ENCODE measurements at places on chromosomes 2 and 18. TPM values are rescaled to one million over a fixed set of nuclear protein-coding genes. Genes with fewer than 3 reads are reported as not detected.

The POTEI gene
- not detected for total RNA-seq

DNA sequence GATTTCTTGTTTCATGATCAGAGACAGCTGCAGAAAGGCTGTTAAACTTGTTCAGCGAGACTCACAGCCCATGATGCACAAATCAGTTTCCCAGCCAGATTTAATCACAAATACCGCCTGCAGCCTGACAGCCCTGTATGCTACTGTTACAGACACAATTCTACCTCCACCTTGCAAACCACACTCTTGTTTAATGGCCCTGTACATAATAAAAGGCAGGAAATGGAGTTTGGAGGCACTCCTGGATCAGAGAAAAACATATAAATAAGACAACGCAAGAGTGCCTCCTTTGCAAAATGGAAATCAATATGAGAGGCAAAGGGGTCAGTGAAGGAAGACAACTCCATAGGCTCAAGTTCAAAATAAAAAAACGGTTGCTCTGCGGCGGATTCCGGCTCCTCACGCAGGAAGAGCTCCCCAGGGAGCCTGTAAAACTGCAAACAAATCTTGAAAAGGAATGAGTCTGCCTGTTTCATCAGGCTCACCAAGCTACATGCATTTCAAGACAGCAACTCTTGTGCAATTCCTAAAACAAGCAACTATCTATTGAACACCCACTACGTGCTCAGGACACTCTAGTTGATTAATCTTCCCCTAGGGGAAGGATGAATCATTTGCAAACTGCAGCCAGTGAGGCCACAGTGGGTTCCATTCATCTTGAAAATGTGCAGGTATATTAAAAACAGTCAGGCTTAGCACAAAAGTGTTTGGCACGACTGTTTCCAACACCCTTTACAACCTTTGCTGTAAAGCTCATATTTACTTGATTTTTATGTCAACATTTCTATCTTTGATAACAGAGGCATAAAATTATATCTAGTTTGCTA lies 37.5 kb downstream of the TBC1D8 start:
- H3K27me3 ChIP-seq: peaks cover 1% of the 10 kb centered on the region
- H3K4me1 ChIP-seq: no peaks in the 10 kb centered on the region
- no peak for DNase-seq
- H3K4me3 ChIP-seq: no peak overlapping the region
- no peaks in the 10 kb centered on the region for H3K36me3 ChIP-seq

The FAM228A gene
- not detected for total RNA-seq

The ZEB2 gene
- 3.5 TPM for total RNA-seq

The TCF7L1 gene
- total RNA-seq: not detected

The PIGN gene
- 28.5 TPM for total RNA-seq

- H3K4me3 ChIP-seq: no peak overlapping the region
- no peaks in the 10 kb centered on the region for H3K27me3 ChIP-seq
- no peak for DNase-seq
- H3K36me3 ChIP-seq: no peaks in the 10 kb centered on the region
- no peaks in the 10 kb centered on the region for H3K4me1 ChIP-seq
Observed at GRCh38 chr2:66000901-66001300, 434.0 kb upstream of the MEIS1 start.

GRCh38 chr2:221200184-221200839 lies 371.8 kb downstream of the EPHA4 start:
- no peak overlapping the region for H3K4me3 ChIP-seq
- no peak overlapping the region for H3K27ac ChIP-seq
- H3K36me3 ChIP-seq: no peaks in the 10 kb centered on the region
- H3K4me1 ChIP-seq: no peaks in the 10 kb centered on the region
- no peaks in the 10 kb centered on the region for H3K27me3 ChIP-seq

GRCh38 chr18:46466234-46467160 lies 190.5 kb downstream of the LOXHD1 start:
- no peak overlapping the region for H3K27ac ChIP-seq
- no peak for DNase-seq
- no peaks in the 10 kb centered on the region for H3K36me3 ChIP-seq
- no peak overlapping the region for H3K4me3 ChIP-seq
- H3K27me3 ChIP-seq: peaks cover 6% of the 10 kb centered on the region
- H3K4me1 ChIP-seq: no peaks in the 10 kb centered on the region

The TMEM247 gene
- total RNA-seq: not detected

- no peak for DNase-seq
- H3K4me1 ChIP-seq: peaks cover 3% of the 10 kb centered on the region
- H3K27ac ChIP-seq: no peak overlapping the region
- H3K27me3 ChIP-seq: no peaks in the 10 kb centered on the region
Observed at GRCh38 chr2:29064746-29065067, 9.6 kb downstream of the PCARE start.

GRCh38 chr18:78154444-78154843 lies 825.2 kb upstream of the SALL3 start:
- no peak overlapping the region for H3K27ac ChIP-seq
- no peak overlapping the region for H3K4me3 ChIP-seq
- H3K27me3 ChIP-seq: no peaks in the 10 kb centered on the region
- H3K4me1 ChIP-seq: no peaks in the 10 kb centered on the region
- no peak for DNase-seq

DNA sequence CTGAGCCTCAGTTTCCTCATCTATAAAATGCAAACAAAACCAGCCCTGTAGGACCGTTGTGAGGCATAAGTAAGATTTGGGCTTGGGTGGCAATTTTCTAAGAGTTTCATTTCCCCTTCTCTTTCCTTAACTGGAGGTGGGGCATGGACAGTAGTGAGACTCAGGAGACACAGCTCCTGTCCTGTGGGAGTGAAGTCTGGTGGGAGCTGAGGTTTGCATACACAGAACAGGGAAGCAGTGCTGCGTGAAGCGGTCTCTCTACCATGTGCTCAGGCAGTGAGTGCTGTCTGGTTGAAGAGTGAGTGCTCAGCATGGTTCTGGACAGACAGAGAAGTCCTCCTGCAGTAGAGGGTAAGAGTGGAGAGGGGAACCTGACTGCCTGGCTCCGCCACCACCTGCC lies 62.3 kb upstream of the MCFD2 start:
- peaks cover 66% of the 10 kb centered on the region for H3K4me1 ChIP-seq
- peak overlapping the region; percentile 90 for H3K27ac ChIP-seq
- no peak overlapping the region for H3K4me3 ChIP-seq
- no peak for DNase-seq

- peaks cover 5% of the 10 kb centered on the region for H3K27me3 ChIP-seq
- DNase-seq: no peak
- H3K4me1 ChIP-seq: peaks cover 10% of the 10 kb centered on the region
- H3K27ac ChIP-seq: peak overlapping the region; percentile 43
- H3K4me3 ChIP-seq: no peak overlapping the region
Observed at GRCh38 chr2:187509667-187510417, 44.4 kb downstream of the TFPI start.

The PPP1R1C gene
- not detected for total RNA-seq

GRCh38 chr2:58708565-58708964 lies 467.4 kb upstream of the FANCL start:
- no peaks in the 10 kb centered on the region for H3K36me3 ChIP-seq
- DNase-seq: no peak
- peaks cover 7% of the 10 kb centered on the region for H3K27me3 ChIP-seq
- no peaks in the 10 kb centered on the region for H3K4me1 ChIP-seq
- H3K27ac ChIP-seq: no peak overlapping the region

DNA sequence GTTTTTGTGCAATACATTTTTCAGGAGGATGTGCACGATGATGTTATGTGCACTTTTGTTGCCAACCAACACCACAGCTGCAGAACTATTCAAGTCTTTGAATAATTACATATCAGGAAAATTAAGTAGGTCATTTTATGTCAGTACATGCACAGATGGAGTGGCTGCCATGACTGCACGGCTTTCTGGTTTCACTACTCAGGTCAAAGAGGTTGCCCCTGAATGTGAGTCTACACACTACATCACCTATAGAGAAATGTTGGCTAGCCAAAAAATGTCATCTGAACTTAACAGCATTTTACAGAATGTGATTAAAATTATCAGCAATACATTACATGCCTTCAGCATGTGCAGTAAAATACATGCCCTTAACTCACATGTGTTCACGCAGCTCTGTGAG lies 1637.3 kb upstream of the NXPH2 start:
- no peak overlapping the region for H3K4me3 ChIP-seq
- H3K27ac ChIP-seq: no peak overlapping the region
- no peaks in the 10 kb centered on the region for H3K27me3 ChIP-seq
- DNase-seq: no peak
- no peaks in the 10 kb centered on the region for H3K4me1 ChIP-seq

The DNAH7 gene
- 0.04 TPM for total RNA-seq

DNA sequence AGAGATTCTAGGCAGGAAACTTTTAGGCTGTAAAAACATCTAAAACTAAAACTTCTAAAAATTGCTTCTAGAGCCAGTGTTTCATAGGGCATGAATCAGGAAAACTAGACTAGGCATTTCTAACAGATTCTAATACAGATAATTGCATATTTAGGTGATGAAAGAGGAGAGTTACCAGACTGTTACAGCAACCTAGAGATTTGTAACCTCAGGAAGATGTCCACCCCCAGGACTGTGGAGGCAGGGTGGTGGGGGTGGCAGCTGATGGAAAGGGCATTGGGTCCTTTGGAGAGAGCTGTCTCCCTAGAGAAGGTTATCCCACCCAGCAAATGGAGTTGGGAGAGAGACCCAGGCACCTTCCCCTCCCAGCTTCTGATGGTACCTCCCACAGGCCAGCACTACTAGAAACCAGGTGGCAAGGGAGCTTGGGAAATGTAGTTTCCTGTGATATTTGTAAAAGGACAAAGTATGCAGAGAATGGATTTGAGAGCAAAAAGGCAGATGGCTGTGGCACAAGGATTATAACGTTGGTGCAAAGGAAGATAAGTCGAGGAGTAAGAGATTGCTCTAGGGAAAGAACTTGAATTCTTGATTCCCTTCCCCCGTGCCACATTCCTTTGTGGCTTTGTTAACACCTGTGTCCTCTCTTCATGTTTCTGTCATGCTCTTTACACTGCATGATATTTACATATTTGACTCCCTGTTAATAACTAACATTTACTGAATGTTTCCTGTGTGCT lies 75.6 kb upstream of the MGAT5 start:
- no peaks in the 10 kb centered on the region for H3K27me3 ChIP-seq
- H3K36me3 ChIP-seq: peaks cover 16% of the 10 kb centered on the region
- peaks cover 66% of the 10 kb centered on the region for H3K4me1 ChIP-seq
- H3K27ac ChIP-seq: no peak overlapping the region

DNA sequence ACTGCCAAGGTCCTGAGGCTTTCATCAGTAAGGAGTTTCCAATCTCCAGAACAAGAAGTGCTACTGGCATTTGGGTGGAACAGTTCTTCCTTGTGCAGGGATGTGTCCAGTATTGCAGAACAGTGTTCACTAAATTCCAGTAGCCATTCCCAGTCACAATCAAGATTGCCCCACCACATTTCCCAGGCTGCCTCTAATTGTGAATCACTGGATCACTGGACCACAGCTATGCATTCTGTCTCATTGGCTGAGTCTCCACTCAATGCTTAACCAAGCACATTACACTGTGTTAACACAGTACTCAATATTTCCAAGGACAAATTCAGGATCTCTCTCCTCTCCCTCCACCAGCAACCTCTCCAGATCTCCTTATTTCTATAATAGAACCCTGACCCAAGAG lies 160.2 kb upstream of the CCDC150 start:
- H3K4me3 ChIP-seq: no peak overlapping the region
- DNase-seq: no peak
- no peaks in the 10 kb centered on the region for H3K4me1 ChIP-seq
- H3K27ac ChIP-seq: no peak overlapping the region
- H3K27me3 ChIP-seq: peaks cover 21% of the 10 kb centered on the region

GRCh38 chr2:118665784-118666529 lies 181.5 kb downstream of the EN1 start:
- no peaks in the 10 kb centered on the region for H3K27me3 ChIP-seq
- H3K4me1 ChIP-seq: no peaks in the 10 kb centered on the region
- no peak overlapping the region for H3K4me3 ChIP-seq
- DNase-seq: no peak
- no peaks in the 10 kb centered on the region for H3K36me3 ChIP-seq

DNA sequence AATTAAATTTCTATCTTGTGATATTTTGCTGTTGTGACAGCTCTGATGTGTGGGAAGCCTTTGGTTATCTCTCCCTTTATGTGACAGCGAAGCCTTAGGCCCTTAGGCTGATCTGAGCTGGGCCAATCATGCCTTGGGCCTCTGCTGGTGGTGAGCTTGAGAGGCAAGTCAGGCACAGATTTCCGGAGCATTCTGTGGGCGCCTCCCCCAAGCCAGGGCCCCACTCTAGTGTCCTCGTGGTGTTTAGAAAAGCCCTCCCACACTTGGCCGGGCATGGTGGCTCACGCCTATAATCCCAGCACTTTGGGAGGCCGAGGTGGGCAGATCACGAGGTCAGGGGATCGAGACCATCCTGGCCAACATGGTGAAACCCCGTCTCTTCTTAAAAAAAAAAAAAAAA lies 239.8 kb downstream of the SH3RF3 start:
- H3K27ac ChIP-seq: no peak overlapping the region
- DNase-seq: no peak
- H3K4me1 ChIP-seq: no peaks in the 10 kb centered on the region
- H3K36me3 ChIP-seq: no peaks in the 10 kb centered on the region
- H3K27me3 ChIP-seq: no peaks in the 10 kb centered on the region
- no peak overlapping the region for H3K4me3 ChIP-seq

- no peak for DNase-seq
- peaks cover 91% of the 10 kb centered on the region for H3K4me1 ChIP-seq
Observed at GRCh38 chr2:42132191-42132965, 36.8 kb upstream of the EML4 start.

DNA sequence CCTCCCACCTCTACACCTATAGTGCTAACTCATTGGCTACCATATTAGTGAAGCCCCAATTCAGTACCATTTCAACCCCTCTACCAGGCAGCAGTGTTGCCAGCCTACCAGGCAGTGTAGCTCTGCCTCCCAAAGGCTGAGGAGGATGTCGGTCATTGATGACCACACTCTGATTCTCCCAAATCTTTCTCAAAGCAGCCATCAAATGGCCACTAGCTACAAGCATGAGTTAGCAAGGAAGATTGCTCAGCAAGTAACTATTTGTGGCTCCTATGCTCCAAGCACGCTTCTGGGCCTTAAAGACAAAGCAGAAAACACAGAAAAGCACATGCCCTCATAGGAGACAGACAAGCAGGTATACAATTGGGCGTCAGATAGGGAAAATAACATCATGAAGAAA lies 42.7 kb upstream of the AFF3 start:
- no peaks in the 10 kb centered on the region for H3K27me3 ChIP-seq
- H3K36me3 ChIP-seq: no peaks in the 10 kb centered on the region
- H3K4me1 ChIP-seq: no peaks in the 10 kb centered on the region
- no peak overlapping the region for H3K4me3 ChIP-seq
- no peak for DNase-seq

- H3K4me1 ChIP-seq: no peaks in the 10 kb centered on the region
- no peak overlapping the region for H3K27ac ChIP-seq
- H3K36me3 ChIP-seq: peaks cover 4% of the 10 kb centered on the region
- DNase-seq: no peak
Observed at GRCh38 chr2:45743531-45744396, 92.3 kb downstream of the PRKCE start.

The DUSP19 gene
- 0.92 TPM for total RNA-seq

DNA sequence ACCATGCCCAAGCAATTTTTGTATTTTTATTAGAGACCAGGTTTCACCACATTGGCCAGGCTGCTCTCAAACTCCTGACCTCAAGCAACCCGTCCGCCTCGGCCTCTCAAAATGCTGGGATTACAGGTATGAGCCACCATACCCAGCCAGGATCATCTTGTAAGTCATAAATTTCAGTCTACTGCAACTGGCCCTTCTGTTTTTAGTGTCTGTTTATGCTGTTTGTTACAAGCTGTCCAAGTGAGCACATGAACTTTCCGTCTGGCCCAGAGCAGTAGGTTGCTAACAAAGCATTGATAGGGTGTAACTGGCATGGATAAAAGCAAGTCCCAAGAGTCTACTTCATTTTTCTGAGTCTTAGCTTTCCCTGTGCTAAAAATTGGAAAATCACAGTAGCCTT lies 164.4 kb upstream of the NT5C1B start:
- no peaks in the 10 kb centered on the region for H3K4me1 ChIP-seq
- no peak overlapping the region for H3K27ac ChIP-seq
- H3K4me3 ChIP-seq: no peak overlapping the region
- H3K27me3 ChIP-seq: no peaks in the 10 kb centered on the region
- DNase-seq: no peak

All from activated CD4-positive, alpha-beta T cell treated with anti-CD3 and anti-CD28 coated beads, Interleukin-2, amount 10 ng/mL, durations not matched to agents 7 days and 5 days (primary cell).